Midbrain (tissue), 1 donor: ENCODE measurements at places on chromosomes 2 and 18.

DNA sequence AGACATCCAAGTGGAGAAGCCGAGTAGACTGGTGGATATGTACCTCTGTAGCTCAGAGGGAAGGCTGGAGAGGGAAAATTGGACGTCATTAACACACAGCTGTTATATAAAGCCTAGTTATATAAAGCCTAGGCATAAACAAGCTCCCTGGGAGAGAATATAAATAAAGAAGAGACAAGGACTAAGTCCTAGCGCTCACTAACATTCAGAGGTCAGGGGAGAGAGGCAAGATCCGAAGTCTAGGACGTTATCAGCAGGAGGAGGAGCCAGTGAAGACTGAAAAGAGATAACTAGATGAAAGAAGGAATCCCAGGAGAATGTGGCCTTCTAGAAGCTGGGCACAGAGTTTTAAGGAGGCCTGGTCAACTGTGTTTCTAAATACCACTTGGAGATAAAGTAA lies 55.3 kb downstream of the NOL10 start:
- no peak for DNase-seq

GRCh38 chr2:211014376-211014775 lies 458.0 kb downstream of the CPS1 start:
- no peak for DNase-seq

GRCh38 chr2:127530245-127531140 lies 4.2 kb upstream of the IWS1 start:
- DNase-seq = no peak

DNA sequence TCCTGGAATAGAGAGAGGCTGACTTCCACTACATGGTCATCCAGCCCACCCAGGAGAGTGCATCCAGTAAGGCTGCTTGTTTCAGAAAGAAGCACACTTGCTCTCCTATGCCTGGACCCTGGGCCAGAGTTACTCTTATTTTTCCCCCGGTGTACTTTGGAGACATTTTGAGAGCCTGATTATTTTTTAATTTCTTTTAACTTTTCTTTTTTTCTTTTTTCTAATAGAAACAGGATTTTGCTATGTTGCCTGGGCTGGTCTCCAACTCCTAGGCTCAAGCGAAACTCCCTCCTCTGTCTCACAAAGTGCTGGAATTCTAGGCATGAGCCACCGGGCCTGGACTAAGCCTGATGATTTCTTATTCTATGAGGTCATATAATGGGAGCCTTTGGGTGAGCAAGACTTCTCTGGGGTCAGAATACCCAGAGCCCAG lies 62.2 kb downstream of the RPL37A start:
- DNase-seq = no peak

DNA sequence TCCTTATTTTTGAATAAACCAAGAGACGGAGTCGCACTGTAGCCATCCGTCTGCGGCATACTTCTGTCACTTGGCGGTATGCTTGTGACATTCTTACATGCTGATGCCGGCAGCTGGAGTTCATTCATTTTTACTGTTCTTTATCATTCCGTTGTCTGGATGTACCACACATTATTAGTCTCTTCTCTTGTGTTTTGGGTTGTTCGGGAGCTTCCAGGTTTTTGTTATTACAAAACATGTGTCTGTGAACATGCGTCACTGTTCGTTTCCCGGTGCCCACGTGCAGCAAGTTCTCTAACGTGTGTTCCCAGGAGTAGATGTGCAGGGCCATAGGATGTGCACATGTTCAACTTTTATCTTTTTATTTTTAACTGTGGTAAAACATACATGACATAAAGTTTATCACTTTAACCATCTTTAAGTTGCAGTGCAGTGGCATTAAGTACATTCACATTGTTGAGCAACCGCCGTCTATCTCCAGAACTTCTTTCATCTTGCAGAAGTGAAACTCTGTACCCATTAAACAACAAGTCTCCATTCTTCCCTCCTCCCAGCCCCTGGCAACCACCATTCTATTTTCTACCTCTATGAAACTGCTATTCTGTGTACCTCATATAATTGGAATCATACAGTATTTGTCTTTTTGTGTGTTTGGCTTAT lies 40.1 kb downstream of the MTCL1 start:
- DNase-seq = no peak

GRCh38 chr2:74762789-74763188 lies 71.1 kb upstream of the HK2 start:
- DNase-seq = no peak

GRCh38 chr18:8513249-8513648 lies 96.0 kb upstream of the RAB12 start:
- DNase-seq = no peak

- no peak for DNase-seq
These were observed 6.8 kb upstream of the PDK1 start for GRCh38 chr2:172549131-172549530.

DNA sequence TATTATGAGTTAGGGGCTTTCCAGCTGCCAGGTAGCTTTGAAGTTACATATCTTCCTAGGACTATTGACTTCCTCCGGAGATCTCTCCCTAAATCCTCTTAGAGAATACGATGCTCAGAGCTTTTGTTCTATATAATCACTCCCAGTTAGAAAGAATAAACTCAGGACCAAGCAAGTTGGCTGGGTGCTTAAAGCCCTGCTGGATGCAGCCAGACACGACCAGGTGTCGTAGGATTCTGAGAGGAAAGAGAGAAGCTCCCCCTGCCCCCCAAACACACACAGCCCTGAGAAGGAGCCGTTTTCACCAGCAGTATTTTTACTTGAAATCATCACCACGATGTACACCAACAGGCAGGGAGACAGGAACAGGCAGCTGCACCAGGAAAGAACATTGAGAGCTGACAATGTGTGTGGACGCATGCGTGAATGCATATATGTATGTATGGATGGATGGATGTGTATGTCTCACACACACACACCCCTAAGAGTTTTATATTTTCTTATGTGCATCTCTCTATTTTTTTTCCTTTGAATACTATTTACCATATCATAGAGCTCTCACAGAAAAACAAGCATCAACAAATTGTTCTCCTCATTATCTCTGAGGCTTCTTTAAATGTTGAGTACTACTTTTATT lies 382.6 kb downstream of the EPHA4 start:
- no peak for DNase-seq

DNA sequence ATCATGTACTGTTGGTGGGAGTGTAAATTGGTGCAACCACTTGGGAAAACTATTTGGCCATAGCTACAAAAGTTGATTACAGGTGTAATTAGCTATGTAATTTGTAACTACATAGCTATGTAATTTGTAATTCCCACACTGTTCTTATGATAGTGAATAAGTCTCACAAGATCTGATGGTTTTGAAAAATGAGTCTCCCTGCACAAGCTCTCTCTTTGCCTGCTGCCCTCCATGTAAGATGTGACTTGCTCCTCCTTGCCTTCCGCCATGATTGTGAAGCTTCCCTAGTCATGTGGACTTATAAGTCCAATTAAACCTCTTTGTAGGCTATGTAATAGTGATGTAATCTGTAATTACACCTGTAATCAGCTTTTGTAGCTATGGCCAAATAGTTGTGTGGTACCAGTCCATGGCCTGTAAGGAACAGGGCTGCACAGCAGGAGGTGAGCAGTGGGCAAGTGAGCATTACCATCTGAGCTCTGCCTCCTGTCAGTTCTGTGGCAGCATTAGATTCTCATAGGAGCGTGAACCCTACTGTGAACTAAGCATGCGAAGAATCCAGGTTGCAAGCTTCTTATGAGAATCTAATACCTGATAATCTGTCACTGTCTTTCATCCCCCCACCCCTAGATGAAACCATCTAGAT lies 133.7 kb upstream of the COPS8 start:
- DNase-seq = no peak

DNA sequence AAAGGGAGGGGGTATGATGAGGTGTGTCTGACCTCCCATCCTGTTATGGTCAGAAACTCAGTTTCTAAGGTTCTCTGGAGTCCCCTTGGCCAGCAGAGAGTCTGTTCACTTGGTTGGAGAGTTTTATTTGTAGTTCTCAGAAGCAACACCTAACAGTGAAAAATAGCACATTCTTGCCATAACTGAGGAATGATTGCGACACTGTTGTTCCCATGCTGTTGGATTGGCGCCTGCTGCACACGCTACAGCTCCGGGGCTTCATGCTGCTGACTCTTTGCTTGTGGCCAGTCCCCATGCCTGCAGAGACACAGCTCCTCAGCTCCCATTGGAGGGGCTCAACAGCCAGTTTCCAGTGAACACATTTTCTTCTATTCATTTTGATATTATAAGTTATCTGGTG lies 42.1 kb downstream of the TPGS2 start:
- no peak for DNase-seq

- DNase-seq = no peak
These were observed 76.5 kb upstream of the RFX8 start for GRCh38 chr2:101551336-101551888.

DNA sequence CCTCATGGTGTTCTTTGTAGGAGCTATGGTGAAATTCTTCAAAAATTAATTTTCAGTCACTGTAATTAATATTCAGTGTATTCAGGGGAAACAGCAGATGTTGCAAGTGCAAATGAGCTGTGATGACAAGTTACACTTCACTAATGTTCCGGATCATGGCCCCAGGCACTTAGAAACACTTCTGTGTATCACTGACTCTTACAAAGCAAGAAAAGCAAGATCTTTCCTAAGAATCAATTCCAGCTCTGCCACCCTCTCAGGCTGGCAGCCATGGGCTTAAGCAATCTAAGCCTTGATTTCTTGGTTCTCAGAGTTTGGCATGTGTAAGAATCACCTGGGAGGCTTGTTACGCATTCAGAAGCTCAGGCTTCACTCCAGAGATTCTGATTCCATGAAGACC lies 78.0 kb downstream of the MARCHF4 start:
- no peak for DNase-seq

GRCh38 chr2:5725794-5726463 lies 33.7 kb downstream of the SOX11 start:
- peak; percentile 30 for DNase-seq

DNA sequence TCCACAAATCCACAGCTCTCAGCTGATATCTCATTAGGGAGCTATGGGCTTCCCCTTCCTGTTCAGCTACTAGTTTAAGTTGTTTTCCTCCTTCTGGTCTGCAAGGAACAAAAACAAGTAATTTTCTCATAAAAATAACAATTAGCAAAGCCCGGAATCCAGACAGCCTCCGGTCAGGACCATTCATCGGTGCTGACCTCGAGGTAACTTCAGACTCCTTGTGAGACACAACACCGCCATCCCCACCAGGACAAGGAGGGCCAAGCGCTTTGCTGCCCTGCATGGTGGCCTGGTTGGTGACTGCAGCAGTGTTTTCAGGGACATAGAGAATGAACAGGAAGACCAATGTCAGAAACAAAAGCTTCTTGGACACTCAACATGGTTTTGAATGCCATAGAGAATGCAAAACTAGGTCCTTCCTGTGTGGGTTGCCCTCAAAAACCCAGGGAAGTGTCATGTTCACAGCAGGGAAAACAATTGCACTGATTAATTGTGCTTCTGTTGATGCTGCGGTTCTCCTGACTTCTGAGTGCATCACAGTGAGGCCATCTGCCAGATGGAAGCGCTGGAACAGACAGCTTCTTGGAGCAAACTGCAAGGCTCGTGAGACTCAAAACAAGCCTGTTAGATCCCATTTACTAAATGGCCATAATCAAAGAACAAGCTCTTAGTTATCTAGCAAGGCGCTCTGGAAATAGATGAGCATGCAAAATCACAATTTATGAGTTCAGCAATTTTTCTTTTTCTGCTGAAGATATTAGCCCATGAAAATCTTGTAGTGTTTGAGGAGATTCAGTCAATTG lies 77.1 kb downstream of the HS1BP3 start:
- DNase-seq = peak; percentile 73

- DNase-seq = no peak
These were observed 140.1 kb downstream of the LNPK start for GRCh38 chr2:175861958-175862357.

GRCh38 chr18:78242806-78243205 lies 736.8 kb upstream of the SALL3 start:
- no peak for DNase-seq
